ENCODE measurements at places on chromosomes 12 and 14.

DNA sequence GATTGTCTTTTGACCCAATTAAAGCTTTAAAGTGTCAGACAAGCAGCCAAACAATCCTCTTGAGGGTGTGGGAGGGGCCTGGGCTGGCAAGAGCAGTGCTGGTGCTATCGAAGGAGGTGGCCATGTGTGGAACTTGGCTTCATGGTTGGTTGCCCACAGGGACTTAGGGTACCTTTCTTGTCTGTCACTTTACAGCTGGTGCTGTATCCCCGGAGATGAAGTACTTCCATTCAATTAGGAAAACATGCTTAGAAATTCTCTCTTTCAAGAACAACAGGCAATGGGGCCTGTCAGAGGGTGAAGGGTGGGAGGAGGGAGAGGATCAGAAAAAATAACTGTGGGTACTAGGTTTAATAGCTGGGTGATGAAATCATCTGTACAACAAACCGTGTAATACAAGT lies 86.5 kb downstream of the DAAM1 start:
- DNase-seq, result no peak

GRCh38 chr14:63078569-63078968 lies 33.3 kb upstream of the KCNH5 start:
- no peak for DNase-seq

DNA sequence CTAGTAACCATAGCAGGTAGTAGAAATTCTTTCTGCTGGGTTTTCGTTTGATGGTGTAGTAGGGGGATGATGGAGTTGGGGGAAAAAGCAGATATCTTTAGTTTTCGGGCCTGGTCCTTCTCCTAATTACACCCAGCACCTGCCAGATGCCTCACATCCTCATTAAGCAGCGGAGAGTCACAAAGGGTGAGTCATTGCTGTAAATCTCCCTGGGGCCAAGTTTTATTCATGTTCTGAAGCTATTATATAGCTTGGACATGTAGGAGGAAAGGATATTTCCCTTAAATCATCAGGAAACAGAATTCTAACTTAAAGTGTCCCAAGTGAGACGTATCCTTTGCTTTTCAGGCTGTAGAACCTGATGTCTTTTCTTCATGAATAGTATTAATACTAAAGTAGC lies 4.9 kb upstream of the NECAP1 start:
- no peak for DNase-seq

DNA sequence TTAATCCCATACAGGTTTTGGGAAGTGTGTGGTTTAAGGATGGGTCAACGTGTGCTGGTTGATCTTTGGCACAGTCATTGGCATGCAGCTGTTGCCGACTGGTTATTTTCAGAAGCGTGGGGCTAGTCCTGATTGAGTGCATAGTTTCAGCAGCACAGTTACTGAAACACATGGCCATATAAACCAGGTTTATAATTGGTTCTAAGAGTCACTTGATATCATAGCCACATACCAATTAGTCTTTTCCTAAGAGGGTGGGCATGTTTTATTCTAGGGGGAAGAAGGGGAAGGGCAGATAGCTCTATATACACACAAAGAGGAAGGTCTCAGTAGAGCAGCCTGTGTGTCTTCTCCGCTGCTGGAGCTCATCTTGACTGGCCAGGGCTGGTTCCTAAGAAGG lies 11.0 kb upstream of the RPS6KL1 start:
- DNase-seq, result no peak

- no peak for DNase-seq
Measured at GRCh38 chr14:48709277-48709785, 876.8 kb downstream of the RPS29 start.

DNA sequence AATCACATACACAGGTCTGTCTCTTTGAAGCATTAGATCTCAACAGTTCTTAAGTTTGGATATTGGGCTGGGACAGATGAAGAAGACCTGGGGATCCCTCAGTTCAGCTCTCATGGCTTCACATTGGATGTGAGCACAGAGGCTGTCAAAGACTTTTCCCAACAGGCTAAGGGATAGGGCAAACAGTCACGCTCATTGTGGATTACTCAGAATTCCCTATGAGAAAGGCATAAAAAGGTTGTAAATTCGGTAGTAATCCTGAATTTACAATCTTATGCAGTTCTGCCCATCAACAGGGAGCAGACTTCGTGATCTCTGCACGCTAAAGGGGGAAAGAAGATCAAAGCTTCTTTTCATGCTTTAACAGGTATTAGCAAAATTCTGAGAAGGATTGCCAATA lies 448.4 kb downstream of the DAD1 start:
- no peak for DNase-seq

- no peak for DNase-seq
Measured at GRCh38 chr14:20332788-20333493, at the start of gene CCNB1IP1. CCNB1IP1 (minus strand) TSS chr14:20333279; CDS start chr14:20316523, 16,756 bp downstream.

GRCh38 chr12:72311946-72312345 lies 39.8 kb downstream of the TRHDE start:
- no peak for DNase-seq

DNA sequence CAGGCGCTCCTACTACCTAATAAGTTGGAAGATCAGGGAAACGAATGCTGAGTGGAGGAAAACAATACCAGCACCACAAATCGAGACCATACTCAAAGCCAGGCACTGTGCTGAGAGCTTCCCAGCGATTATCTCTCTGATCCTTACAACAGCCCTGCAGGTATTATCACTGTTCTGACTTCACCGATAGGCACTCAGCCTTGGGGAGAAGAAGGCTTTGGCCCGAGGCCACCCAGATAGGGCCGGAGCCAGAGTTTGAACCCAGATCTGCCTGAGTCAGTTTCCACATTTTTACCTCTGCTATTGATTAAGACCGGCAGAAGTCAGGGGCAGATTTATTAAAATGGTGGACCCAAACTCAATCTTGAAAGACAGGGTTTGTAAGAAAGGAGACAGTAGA lies 4.9 kb downstream of the SVOP start:
- no peak for DNase-seq

GRCh38 chr12:130872179-130873096 lies 572 bp downstream of the RAN start:
- peak; percentile 28 for DNase-seq

DNA sequence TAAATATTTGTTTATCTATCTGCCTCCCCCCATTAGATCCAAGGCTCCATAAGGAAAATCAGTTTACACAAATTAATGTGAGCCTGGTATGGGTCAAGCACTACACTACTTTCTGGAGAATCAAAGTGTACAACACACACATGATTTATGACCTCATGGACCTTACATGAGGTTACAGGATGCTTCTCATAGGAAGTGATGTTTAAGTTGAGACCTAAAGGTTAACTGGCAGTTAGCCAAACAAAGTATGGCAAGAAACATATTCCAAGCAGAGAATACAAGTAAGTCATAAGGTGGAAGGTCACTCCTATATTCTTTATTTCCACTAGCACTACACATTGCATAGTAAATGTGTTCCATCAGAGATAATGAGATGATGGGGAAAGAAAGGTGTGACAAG lies 39.2 kb downstream of the OSBPL8 start:
- no peak for DNase-seq

DNA sequence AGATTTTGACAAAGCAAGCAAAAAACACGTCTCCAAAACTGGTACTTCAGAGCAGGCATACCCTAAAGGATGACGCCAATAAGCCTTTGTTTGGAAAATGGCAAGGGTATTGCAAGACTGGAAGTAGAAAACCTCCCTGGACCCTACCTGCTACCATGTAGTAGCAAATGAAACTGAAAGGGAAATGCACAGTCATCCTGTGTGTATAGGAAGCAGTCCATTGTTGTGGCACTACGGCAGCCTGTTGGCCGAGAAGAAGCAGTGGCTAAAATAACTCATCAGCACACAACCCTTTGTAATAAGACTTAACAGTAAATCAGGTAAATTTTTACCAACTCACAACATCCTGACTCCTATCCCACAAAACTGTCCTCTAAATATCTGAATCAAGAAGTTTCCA lies 386.4 kb downstream of the RGS6 start:
- DNase-seq, result no peak

DNA sequence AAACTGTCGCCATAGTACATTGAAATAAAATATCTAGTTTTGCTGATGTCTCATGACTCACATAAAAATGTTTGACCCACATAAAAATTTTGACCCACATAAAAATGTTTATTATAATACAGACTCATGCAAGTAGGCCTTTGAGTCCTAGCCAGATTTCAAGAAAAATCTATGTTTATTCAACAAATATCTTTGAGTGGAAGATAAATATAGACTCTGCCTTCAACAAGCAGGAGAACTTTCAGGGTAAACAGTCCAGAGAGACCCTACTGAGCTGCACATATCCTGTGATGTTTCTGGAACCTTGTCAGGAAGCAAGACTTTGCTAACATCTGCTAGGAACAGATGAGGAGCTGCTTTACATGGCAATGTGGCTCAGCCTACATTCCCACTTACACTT lies 283.1 kb downstream of the MDGA2 start:
- no peak for DNase-seq

DNA sequence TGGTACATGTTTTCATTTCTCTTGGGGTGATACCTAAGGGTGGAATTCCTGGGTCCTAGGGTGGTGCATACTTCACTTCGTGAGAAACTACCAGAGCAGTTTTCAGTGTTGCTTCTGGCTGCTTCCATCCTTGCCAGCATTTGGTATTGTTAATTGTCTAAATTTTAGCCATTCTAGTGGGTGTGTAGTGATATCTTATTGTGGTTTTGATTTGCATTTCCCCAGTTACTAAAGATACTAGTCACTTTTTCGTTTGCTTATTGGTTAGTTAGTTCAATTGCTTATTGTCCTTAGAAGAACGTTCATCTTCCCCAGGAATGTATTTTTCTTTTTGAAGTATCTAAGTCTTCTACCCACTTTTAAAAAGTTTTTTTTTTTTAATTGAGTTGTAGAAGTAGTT lies 80.2 kb downstream of the ERC1 start:
- no peak for DNase-seq

- no peak for DNase-seq
Measured at GRCh38 chr12:65675141-65675621, 149.1 kb upstream of the HMGA2 start.

- no peak for DNase-seq
Measured at GRCh38 chr14:66000766-66001165, 485.4 kb upstream of the CCDC196 start.

GRCh38 chr12:53050426-53051057 lies 677 bp downstream of the TNS2 start:
- DNase-seq, result no peak

DNA sequence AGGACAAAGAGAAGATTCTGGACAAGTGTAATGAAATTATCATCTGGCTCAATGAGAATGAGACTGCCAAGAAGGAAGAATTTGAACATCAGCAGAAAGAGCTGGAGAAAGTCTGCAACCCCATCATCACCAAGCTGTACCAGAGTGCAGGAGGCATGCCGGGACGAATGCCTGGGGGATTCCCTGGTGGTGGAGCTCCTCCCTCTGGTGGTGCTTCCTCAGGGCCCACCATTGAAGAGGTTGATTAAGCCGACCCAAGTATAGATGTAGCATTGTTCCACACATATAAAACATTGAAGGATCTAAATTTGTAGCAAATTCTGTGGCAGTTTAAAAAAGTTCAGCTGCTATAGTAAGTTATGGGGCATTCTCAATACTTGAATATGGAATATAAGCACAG lies 174.3 kb upstream of the CCND2 start:
- no peak for DNase-seq

- no peak for DNase-seq
Measured at GRCh38 chr12:38921025-38921677, 15.8 kb upstream of the CPNE8 start.

GRCh38 chr12:115354007-115354890 lies 670.3 kb upstream of the TBX3 start:
- DNase-seq, result no peak

DNA sequence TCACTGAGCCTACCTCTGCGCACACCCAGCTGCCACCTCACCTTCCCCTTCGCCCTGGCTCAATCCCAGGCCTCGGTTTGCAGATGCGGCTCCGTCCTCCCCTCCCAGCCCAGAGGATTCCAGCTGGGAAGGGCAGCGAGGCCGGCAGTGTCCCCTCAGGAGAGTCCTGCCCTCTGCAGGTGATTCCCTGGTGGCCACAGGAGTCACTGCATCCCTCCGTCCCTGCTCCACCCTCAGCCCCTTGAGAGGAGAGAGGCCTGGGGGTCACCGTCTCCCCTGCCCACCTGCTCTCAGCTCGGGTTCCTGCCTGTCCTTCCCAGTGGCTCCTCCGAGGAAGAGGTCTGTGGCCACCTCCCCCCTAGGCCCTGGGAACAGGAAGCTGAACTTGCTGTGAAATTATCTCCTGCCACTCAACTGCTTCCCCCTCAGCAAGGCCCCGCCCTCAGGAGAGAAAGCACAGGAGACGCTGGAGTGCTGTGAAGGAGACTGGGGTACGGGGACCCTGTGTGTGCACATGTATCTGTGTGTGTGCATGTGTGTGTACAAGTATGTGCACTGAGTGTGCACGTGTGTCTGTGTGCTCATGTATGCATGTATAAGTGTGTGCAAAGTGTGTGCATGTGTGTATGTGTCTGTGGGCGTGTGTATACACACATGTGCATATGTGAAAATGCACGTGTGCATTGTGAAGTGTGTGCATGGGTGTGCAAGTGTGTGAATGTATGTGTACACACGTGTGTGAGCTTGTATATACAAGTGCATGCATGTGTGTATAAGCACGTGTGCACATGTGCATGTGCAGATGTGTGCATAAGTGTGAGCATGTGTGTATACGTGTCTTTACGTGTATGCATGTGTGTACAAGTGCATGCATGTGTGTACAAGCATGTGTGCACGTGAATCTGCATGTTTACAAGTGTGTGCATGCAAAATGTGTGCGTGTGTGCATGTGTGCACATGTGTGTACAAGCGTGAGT lies 13.2 kb upstream of the GALNT9 start:
- no peak for DNase-seq

DNA sequence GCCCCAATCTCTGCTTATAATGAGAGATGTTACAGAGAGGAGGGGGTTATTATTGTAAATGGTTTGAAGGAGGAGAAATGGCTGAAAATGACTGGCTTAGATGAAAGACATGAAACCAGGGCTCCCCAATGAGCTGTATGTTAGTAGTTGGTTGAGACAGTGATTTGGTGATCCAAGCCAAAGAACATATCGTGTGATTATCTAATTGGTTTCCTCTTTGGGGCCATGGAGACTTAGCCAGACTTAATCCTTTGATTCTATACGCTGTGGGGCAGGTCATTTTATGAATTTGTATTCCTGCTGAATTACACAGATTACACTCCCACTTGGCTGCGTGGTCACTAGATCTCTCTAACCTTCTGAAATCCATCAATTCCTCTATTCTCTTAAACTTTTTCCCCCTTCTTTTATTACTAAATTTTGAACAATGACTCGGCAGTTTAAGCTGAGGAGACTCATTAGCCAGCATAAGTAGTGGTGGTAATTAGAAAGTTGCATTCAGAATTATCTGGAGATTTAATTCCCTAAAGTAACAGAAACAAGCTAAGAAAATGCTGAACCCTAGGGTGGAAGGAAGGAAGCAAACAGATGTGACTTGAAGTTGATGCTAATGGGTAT lies 5.3 kb downstream of the TTC8 start:
- no peak for DNase-seq

DNA sequence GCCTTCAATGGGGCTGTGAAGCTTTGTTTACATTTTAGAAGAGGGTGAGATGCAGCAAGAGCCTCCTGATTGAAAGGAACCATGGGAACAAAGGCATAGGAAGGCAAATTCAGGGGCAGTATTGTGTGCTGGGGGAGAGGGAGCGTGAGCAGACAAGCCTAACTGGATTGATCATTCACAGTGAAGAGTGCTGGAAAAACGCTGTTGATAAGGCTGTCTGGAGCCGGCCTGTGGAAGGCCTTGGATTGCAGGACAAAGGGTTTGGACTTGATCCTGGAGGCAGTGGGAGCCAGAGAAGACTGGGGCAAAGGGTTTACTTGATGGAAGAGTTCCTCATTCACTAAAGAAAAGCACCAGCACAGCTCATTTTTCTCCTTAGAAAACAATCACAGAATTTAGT lies 160.5 kb downstream of the PAH start:
- no peak for DNase-seq

- no peak for DNase-seq
Measured at GRCh38 chr14:105937253-105938054, 411.1 kb downstream of the TMEM121 start.

All from activated CD8-positive, alpha-beta memory T cell treated with anti-CD3 and anti-CD28 coated beads for 1 hour (primary cell).